ENCODE measurements at places on chromosomes 5 and 9. TPM values are rescaled to one million over a fixed set of nuclear protein-coding genes. Genes with fewer than 3 reads are reported as not detected.

- no peak for DNase-seq
Measured at GRCh38 chr5:167857321-167857720, 434.1 kb upstream of the WWC1 start.

TMC1 gene
- total RNA-seq = 1.5 TPM

NRARP gene
- total RNA-seq = 50.0 TPM

DNA sequence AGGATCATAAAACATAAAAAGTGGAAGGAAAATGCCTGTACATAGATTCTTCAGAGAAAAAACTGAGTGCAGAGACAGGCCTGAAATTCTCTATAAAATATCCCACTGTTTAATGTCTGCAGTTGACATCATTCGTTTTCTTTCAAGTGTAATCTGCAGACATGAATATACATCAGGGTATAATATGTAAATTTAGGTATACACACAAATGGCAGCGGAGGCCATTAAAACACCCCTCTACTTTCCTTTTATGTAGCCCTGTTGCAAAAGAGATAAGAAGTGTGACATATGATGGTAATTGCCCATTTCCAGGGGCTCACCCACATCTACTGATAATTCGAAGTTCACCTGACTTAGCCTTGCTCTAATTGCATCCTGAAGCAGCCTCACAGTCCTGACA is 164.3 kb downstream of the SLC24A2 start:
- DNase-seq = no peak

GRCh38 chr9:97905228-97905627 is 17.1 kb downstream of the TRMO start:
- DNase-seq = no peak

DNA sequence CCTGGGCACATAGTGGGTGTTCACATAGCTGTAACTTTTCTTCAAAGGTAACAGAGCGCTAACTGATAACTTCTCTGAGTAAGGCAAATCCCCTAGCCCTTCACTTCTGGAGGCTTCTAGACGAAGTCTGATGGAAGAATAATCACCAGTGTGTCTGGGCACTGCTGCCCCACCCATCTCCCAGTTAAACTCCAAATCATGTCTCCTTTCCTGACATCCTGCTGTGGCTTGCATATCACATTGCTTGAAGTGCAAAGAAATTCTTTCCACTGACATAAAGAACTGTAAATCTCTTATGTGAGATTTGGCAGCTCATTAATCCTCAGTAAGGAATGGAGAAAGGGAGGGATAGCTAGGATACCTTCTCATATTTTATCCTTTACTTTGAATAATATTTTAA is 74.6 kb downstream of the MARCHF11 start:
- no peak for DNase-seq

TAF1L gene
- total RNA-seq = not detected

GRCh38 chr5:10339958-10340357 is 13.5 kb upstream of the MARCHF6 start:
- no peak for DNase-seq

DNA sequence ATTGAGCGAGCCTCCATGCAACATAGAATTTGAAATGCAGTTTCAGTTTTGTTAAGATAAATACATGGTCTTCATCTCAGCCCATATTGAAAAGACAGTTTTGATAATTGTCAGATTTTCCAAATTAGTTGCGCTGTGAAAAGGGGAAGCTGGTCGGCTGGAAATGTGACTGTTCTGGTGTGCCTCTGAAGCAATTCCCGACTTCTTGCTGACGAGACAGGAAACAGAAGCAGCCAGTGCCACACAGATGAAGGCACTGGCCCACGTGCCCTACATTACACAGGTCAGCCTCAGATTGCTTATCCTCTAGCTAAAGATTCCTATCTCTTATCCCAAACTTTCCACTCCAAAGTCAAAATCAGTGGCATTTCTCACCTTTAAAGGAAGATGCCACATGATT is 214.1 kb upstream of the TLE4 start:
- no peak for DNase-seq

PCDHGA6 gene
- total RNA-seq = 2.9 TPM

- DNase-seq = no peak
Measured at GRCh38 chr5:124365361-124365801, 381.1 kb downstream of the ZNF608 start.

- DNase-seq = no peak
Measured at GRCh38 chr5:120293796-120294195, 170.3 kb upstream of the PRR16 start.

- DNase-seq = peak; percentile 86
Measured at GRCh38 chr5:16992444-16992843, 56.4 kb upstream of the MYO10 start.

DNA sequence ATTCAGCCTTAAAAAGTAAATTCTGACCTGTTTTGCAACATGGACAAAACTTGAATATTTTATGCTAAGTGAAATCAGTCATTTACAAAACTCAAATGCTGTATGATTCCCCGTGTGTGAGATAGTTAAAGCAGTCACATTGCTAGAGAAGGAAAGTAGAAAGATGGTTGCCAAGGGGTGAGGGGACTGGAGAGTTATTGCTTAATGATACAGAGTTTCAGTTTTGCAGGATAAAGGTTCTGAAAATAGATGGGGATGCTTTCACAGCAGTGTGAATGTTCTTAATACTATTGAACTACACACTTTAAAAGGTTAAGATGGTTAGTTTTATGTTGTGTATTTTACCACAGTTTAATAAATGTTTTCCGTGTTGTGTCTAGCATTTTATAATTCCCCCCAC is 51.2 kb downstream of the SGCD start:
- DNase-seq = no peak

DNA sequence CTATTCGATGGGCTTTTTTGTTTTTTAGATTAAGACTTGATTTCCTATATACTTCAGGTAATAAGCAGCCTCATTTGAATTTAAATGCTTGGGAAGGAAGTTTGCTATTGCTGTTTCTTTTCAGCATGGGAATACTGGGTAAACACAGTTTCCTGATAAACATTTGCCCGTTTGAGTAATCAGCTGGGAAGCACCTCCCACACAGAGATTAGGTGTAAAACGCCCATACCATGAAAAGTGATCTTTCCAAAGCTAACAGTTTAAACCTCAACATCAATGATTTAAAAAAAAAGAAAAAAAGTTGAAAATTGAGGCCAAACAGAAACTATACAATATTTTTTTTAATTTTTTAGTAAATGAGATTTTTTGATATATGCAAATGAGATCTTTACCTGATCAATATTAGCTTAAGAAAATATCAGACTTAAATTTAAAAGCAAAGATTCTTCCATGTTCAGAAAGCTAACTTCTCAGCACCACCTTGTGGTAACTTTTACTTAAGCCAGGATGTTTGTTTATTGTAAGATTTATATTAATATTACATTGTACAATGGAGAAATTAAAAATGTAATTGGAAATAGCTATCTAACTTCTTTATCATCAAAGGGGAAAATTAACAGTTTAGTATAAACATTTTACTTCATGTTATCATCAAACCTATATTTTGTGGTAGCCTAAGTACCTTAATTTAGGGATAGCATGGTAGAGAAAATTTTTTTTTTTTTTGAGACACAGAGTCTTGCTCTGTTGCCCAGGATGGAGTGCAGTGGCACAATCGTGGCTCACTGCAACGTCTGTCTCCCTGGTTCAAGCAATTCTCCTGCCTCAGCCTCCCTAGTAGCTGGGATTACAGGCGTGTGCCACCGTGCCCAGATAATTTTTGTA is 39.8 kb downstream of the F2RL2 start:
- DNase-seq = peak; percentile 21

SLC45A2 gene
- total RNA-seq = not detected

DNA sequence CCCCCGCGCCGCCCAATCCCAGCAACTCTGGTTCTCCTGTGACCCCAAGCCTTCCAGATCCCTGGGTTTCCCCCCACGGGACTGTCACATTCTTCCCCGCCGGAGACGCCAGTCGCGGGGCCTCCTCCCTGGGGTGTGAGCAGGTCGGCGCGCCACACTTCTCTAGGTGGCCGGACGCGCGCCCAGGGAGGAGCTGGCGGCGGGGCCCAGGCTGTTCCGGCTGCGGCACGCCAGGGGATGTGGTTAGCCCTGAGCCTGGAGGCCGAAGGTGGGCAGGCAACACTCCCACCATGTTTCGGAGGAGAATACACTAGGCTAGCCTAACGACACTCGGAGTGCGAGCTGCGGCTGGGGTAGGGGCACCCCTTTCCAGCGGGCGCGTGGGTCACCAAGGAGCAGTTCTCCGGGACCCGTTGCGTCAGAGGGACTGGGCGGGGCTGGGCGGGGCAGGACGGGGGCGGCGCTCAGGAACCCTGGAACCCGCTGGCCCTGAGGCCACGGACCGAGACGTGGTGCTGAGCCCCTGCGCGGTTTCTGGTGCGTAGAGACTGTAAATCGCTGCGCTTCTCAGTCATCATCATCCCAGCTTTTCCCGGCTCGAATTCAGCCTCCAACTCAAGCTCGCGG is at the start of gene SLC27A6:
SLC27A6 (plus strand) TSS at position 478 of the 627 bp plus-strand sequence. CDS start 650 bp downstream, outside the sequence.
- no peak for DNase-seq

GABRP gene
- total RNA-seq = 0.66 TPM

DNA sequence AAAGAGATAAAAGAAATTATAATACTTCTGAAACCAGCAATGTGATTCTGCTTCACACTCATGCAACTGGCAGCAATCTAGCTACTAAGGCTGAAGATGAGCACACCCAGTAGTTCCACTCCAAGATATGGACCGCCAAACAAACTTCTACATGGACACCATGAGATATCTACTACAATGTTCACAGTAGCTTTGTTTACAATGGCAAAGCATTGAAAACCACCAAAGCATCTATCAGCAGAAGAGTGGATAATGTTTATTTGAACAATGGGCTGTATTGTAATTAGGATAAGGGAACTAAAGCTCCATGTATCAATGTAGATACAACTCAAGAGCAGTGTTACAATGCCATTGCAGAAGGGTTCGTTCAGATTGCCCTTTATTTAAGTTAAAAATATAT is 91.2 kb upstream of the ERBIN start:
- no peak for DNase-seq

FST gene
- total RNA-seq = 13.4 TPM

NINJ1 gene
- total RNA-seq = 42.2 TPM

DNA sequence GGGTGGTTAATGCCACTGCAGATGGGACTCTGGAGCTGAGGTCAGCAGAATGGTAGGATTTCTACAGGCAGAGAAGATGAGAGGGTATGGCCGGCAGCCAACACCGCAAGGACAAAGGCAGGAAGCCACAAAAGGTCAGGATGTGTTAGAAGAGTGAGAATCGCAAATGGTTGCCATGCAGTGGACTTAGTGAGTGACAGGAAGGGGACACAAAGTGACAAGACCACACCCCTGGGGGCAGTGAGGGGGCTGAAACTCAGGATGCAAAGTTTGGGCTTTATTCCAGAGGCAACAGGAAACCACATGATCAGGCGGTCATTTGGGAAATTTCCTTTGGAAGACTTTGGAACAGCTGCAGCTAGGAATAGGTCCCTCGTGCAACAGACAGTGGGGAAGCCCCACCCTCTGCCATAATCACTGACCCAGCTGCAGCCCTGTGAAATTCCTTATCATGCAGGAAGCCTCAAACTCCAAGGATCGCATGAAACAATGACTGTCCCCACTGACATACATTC is 14.2 kb upstream of the CCDC180 start:
- peak; percentile 71 for DNase-seq

GRCh38 chr9:7452378-7452777 is 347.2 kb downstream of the DMAC1 start:
- no peak for DNase-seq

GRCh38 chr5:157189223-157189622 is 8.6 kb downstream of the ITK start:
- no peak for DNase-seq

All from endothelial cell of umbilical vein (primary cell).